ENCODE measurements at places on chromosomes 7 and 10. TPM values are rescaled to one million over a fixed set of nuclear protein-coding genes. Genes with fewer than 3 reads are reported as not detected.

PAPOLB gene
- total RNA-seq = 1.9 TPM

ZNF92 gene
- total RNA-seq = 17.3 TPM

- no peak for DNase-seq
These were observed 2.9 kb upstream of the HKDC1 start for GRCh38 chr10:69217119-69217754.

DNA sequence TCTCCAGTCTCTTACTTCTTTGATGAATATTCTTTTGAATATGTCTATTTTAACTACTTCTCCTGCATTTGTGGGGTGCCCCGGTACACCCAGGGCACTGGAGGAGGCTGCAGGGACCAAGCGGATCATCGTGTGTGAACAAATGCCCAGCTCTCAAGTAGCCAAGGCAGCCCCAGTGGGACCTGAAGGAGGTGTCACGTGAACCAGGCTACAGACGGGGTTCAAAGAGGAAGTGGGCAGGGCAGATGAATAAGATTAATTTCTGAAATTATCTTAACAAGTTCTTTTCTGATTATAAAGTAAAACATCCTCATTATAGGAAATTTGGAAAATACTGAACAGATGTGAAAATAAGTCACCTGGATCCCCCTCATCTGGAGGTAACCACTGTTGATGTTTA, 78.4 kb upstream of the DUSP5 start:
- DNase-seq = no peak

GRCh38 chr10:3777981-3778691, 6.9 kb downstream of the KLF6 start:
- DNase-seq = no peak

GRCh38 chr10:60175441-60175971, 214.2 kb downstream of the ANK3 start:
- DNase-seq = no peak

DNA sequence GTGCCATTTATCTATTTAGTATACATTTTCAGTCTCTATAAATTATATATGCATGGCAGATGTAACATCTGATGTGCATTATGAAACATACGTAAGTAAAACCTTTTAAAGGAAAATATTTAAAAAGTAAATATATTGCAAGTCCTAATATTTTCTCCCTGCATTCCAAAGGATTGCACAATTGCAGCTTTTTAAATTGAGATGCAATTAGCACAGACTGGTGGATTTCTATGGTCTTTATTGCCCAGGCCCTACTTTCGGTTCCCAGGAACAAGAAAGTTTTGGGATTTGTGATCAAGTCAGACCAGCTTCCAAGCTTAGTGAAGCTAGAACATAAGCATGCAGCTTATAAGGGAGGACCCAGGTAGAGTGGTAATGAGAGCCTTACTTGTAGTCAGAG, 337.8 kb downstream of the NRG3 start:
- no peak for DNase-seq

- DNase-seq = no peak
These were observed 316.5 kb upstream of the PHF14 start for GRCh38 chr7:10657201-10657600.

DNA sequence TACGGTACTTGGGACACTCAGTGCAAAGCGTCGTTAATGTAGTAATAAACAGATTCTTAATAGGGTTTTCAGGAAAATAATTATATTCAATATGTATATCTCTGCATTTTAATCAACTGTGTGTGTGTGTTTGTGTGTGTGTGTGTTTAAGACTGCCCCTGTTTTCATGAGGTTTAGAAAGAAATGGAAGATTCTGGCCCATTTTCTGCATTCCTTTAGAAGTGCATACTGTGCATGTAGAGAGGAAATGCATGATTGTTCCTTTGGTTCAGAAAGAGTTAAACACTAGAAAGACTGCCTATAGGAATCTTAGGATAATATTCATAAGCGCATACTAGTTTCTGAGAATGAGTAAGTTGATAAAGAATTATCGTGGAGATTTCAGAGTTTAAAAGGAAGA, 975 bp downstream of the CNTNAP2 start:
- peak; percentile 54 for DNase-seq

DNA sequence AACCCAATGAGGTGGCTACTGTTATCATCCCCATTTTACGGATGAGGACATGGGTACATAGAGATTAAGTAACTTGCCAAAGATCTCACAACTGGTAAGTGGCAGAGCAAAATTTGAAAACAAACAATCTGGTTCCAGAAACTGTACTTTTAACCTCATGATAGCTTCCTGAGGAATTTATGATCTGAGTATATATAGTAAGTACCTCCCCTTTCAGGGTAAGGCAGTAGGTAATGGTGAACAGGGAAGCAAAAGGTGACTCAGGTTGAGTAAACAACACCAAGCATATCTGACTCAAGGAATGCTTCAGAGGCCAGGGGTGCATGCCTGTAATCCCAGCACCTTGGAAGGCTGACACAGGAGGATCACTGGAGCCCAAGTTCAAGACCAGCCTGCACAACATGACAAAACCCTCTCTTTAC, 21.1 kb downstream of the KLLN start:
- no peak for DNase-seq

DNA sequence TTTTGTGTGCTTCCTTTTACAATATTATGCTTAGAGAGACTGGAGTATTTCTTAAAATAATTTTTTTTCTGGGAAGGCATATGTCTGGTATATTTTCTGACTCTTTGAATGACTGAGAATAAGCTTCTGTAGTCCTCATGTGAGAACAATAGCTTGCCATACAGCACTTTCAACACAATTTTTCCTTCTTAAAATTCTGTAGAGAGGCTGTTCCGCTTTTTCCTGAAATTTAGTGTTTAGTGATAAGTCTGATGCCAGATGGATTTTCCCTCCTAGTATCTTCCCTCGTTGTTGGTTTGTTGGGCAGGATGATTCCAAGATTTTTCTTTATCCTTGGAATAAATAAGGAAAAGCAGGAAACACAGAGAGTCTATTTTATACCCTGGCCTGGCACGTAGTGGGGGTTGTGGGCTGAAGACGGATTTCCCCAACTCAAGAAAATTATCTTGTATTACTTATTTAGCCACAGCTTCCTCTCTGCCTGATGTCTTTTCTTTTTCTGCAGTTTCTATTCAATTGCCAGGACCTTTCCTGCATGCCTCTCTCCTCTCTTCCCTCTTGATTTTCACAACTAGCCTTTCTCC, 111.2 kb downstream of the AOAH start:
- DNase-seq = no peak

GRCh38 chr7:69908454-69908853, 310.2 kb downstream of the AUTS2 start:
- DNase-seq = no peak
